Stimulated activated CD4-positive, alpha-beta T cell treated with anti-CD3 and anti-CD28 coated beads, Interleukin-4, amount 100 ng/mL, for 1 hour (primary cell): ENCODE measurements at places on chromosomes 16 and 17.

- no peak for DNase-seq
Observed at GRCh38 chr17:8436844-8437171, 1.1 kb downstream of the NDEL1 start.

DNA sequence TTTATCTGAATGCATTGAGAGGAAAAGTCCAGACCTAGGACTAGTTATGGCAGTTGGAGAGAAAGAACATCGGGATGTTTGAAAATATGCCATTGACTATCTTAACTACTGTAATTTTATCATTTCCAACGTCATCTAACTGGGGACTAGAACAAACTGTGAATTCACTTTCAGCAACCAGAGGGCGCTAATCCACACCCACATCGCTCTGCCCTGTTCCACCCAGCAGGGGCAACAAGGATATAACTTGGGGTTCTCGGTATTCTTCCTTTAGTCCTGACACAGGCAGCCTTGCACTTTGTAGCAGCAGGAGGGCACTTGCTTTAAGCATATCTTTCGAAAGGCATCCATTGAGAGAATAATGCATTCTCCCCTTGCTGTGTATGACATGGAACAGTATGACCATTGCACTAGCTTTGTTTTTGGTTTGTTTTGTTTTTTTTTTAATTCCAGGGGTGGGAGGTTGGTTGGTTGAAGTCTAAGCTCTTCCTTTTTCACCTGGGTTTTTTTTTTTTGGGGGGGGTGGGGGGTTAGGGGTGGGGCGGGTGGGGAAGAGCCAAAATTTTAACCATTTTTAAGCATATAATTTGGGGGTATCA is 31.5 kb downstream of the SIAH1 start:
- DNase-seq, result peak; percentile 49

GRCh38 chr17:50349243-50349600 is 3.3 kb downstream of the XYLT2 start:
- DNase-seq, result no peak

DNA sequence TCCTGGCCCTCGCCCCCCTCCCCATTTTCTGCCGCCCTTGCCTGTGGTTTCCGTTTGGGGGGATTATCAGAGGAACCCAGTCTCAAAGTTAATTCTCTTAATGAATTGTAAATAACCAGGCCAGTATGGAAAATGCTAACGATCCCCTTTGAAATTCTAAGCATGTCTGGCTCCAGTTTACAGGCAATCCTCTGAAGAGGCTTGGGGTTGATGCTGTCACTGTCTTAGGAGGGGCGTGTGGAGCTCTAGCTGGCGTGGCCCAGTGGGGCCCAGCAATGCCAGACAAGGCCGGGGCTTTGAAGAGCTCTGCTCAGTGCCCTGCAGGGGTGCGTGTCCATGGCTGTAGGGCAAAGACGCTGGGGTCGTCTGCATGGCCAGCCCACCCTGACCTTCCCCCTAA is 164.6 kb downstream of the CYLD start:
- no peak for DNase-seq

- no peak for DNase-seq
Observed at GRCh38 chr17:82593590-82594087, 54.6 kb downstream of the WDR45B start.

GRCh38 chr17:15963670-15964110 is 18.8 kb downstream of the ADORA2B start:
- no peak for DNase-seq

- DNase-seq, result no peak
Observed at GRCh38 chr16:30087181-30087898, 4.4 kb downstream of the TBX6 start.

DNA sequence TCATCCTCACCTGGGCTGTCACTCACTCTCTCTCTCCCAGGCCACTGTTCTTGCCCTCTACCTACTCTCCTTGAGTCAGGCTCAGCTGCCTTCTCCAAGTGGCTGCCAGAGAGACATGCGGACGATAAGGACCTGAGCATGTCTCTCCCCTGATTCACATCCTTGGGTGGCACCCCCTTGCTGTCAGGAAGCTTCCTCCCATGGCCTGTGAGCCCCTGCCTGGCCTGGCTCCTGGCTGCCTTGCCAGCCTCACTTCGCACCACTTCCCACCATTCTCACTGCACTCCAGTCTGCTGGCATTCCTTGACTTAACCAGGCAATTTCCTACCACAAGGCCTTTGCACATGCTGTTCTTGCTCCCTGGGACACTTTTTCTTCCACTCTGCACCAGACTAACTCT is 2.7 kb upstream of the ALDH3A1 start:
- DNase-seq, result no peak

GRCh38 chr16:66441586-66442375 is 14.7 kb downstream of the BEAN1 start:
- no peak for DNase-seq
